ENCODE measurements at places on chromosomes 4 and X.

GRCh38 chr4:80115368-80116181 lies 42.5 kb upstream of the ANTXR2 start:
- no peak for DNase-seq

DNA sequence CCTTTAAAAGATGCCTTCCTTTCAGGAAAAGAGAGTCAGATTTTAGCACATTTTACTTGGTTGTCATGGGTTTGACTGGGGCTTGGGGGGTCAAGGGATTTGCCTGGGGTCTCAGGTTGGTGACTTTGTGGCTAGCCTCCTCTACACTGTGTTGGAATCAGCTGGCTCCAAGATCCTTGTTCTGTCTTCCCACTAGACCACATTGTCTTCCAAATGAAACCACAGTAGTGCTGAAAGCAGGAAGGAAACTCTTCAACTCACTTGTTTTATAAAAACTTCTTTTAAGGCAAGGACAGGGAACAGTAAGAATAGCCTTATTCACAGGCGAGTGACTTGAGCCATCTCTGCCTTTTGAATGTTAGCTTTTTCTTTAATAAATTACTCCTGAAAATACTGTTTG lies 37.0 kb upstream of the OTUD4 start:
- DNase-seq, result no peak

DNA sequence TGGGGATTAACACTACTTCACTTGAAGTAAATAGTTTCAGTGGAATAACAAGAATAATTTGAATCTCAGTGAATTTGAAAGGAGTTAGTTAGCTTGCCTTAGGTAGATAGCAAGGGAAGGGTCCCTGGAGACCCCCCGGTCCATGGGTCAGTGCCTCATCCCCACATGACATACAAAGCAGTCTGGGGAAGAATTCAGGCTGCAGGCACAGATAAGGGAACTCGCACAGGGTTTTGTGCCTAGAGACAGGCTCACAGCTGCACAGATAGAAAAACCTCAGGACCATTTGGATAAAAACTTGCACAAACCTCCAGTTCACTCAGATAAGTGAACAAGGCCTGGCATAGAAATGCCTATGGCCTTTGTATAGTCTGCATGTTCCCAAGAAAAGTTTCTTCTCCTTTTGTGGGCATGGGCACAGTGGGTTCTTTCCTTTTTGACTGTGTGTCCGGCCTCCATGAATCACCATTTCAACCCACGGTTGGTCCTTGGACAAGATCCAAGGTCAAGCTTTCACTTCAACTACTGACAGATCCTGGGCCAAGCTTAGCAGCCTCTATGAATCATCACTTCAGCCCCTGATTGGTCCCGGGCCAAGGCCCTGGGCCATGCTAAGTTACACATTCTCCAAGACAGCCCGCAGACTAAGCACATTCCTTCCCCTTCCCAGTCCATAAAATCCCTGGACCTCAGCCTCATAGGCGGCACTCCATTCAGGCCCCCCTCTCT lies 108.3 kb upstream of the KLHL4 start:
- DNase-seq, result no peak

- DNase-seq, result no peak
Measured at GRCh38 chr4:35364321-35364870, 879.9 kb downstream of the ARAP2 start.

GRCh38 chrX:40485102-40485826 lies 95.5 kb upstream of the ATP6AP2 start:
- DNase-seq, result no peak

DNA sequence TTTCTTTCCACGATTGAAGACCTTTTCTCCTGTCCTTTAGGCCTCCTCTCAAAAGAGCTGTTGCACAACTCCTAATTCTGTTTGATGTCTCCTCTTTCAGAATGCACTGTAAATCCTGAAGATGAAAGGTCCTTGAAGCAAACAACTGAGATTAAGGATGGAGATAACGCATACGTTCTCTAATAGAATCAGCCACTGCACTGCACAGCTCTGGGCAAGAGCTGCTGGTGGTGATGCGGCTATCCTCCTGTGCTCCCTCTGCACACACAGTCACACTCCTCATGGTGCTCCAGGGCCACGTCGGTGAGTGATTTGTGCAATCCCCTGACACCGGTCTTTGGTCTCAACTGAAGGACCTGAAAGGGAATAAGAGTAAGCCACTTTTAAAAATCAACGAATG lies 208.7 kb downstream of the PDGFC start:
- no peak for DNase-seq

DNA sequence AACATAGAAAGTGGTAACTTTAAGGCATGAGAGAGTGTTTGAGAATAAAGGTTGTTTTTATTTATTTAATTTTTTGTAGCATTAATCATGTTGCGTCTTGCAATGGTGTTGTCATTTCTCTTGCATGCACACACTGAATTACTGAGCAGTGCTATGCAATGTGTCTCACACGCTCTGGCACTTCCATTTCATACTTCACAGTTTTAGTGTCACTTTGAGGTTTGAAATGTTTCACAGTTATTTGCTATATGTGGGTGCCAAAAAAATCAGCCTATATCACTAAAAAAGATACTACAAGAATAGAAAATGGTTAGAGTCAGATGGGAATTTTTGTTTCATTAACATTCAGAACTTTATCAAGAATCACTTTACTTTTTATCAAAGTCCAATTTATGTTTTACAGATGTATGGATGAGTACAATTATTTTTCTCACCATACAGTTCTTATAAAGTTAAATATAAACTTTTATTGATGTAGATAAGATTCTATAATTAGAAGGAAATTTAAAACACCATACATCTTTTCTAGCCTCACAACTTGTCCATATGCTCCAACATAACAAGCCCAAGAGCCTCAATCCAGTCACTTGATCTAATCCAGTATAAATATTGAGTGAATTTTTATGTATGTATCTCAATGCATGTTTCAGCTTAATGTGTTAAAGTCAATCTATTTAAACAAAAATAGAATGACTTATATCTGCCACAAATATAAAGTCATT lies 114.0 kb downstream of the IQCM start:
- DNase-seq, result no peak

DNA sequence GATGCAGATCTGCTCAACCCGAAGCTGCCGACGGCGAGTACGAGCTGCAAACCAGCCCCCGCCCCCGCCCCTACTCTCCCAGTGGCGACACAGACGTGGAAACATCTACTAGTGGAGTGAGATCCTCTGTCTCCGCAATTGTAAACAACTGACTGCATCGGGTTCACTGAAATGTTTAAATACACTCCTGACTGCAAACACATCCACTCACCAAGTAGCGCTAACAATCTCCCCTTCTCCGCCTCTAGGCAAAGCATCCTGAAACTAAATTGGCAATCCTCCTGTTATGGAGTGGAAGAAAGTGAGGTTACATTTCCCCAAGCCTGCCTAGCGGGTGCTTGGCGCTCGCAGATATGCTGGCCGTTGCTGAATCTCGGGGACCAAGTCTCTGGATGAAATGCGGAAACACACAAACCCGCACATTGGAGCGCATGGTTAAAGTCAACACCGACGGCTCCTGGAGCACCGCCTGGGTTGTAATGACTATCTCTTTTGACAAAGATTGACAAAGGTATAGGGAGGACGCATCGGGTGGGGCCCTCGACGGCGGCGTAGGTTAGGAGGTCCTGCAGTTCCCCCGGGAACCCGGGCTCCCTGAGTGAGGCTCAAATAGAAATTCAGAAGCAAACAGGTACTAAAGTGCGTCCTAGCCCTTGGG lies 117.0 kb upstream of the TEX13C start:
- DNase-seq, result no peak

GRCh38 chrX:151780621-151781020 lies 46.1 kb downstream of the CNGA2 start:
- DNase-seq, result no peak

GRCh38 chrX:52359614-52360232 lies 9.1 kb upstream of the XAGE2 start:
- DNase-seq, result no peak

DNA sequence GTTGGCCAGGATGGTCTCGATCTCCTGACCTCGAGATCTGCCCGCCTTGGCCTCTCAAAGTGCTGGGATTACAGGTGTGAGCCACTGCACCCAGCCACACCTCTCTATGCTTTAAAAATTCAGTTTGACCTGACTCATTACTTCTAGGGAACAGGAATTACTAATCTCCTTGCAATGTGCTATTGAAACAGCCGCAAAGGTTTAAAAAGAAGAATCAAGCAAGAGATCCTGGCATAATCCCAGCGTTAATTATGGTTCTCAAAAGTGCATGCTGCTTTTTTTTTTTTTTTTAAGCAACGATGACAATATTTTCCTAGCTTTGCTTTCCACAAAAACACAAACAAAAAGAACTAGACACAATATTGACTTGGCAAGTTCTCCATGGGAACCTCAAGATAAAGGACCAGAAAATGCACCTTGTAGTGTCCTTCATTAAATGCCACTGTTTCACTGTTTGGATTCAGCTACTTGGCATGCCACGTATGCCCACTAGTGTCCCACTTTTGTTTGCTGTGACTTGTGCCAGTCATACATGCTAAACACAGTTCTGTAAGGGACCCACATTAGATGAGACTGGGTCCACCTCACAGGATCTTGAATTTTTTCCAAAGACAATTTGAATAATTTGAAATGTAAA lies 112.6 kb upstream of the PPARGC1A start:
- DNase-seq, result no peak

DNA sequence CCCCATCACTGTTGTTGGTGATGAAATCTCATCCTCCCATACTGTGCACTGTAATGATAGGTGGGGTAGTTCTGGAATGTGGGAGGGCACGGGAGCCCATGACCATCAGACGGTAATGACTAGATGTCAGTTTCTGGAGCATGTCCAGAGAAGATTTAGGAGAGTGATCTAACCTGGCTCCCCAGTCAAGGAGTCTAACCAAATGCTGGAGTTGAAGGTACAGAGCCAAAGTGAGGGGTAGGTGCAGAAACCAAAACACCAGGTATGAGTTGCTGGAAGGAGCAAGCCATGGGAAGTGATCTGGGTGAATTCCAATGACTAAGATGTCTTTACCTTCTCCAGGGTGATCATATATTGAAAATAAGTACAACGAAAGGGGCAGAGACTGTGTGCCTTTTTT lies 296.9 kb downstream of the INPP4B start:
- no peak for DNase-seq

GRCh38 chr4:102541697-102542096 lies 40.5 kb downstream of the NFKB1 start:
- DNase-seq, result no peak

DNA sequence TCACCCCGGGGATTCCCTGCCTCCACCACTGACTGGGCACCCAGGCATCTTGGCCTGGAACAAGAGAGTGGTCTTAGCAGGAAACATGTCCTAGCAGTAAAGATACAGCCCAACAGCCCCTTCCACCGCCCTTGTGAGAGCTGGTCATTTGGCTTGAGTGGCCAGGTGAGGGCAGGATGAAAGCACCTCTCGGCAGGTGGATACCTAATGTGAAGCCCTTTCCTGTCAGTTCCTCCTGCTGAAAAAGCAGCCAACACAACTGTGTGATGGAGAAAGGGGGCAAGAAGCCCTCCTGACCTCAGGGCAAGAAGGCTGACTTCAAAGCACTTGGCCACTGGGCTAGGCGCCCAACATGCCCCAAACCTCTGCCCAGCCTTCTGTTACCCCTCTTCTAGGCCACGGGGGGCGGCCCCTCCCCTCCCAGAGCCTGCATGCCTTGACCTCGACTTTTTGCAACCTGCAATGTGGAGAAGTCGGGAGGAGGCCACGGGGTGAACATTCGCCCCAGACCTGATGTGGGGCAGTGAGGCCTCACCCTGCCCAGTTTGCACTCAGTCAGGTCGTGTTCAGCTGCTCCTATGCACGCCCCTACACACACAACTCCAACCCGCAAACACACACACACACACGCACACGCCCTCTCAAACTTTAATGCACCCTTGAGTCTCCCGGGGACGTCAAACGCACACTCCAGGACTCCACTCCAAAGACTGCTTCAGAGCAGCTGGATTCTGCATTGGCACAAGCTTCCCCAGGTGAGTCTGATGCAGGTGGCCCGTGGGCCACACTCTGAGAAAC lies 1.1 kb downstream of the LGI2 start:
- no peak for DNase-seq

- DNase-seq, result no peak
Measured at GRCh38 chr4:111535792-111536191, 609.5 kb upstream of the FAM241A start.

GRCh38 chrX:153974003-153974725 lies 1.6 kb downstream of the TMEM187 start:
- DNase-seq, result no peak

DNA sequence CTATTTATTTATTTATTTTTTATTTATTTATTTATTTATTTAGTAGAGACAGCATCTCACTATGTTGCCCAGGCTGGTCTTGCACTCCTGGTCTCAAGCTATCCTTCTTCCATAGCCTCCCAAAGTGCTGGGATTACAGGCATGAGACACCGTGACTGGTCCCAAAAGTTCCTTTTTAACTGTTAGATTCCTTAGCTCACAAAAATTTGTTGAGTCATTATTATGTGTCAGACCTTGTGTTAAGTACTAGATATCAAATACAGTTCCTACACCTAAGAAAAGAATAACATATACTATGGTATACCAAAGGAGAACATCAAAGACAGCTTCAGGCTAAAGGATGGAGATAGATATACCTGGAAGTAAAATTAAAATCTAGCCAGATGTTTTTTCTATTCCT lies 11.6 kb downstream of the FGA start:
- DNase-seq, result no peak

- no peak for DNase-seq
Measured at GRCh38 chrX:110395877-110396276, 37.2 kb downstream of the RTL9 start.

DNA sequence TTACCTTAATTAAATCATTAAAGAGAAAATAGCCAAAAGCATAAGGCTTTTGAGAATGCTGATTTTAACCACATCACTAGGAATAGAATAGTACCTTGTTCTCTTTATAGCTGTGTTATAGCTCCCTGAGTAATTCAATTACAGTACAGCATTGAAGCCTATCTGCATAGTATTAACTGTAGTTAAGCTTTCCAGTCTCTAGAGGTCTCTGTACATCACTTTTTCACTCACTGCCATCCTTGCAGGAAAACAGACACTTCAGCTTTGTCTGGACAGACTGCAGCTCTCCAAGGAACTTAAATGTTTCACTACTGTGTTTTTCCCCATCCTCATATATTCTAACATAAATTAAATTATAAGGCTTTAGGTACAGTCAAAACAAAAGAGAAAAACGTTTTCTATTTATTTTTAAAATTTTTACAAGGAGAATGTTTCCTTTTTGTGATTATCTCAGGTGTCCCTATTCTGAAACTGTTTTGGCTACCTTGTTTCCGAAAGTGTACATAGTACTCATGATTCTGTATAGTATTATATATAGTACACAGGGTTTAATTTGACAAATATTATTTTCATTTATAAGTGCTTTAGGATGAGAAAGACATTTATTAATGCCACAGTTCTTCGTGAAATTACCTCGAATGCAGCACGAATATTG lies 407.9 kb downstream of the PCDH18 start:
- DNase-seq, result no peak

- DNase-seq, result no peak
Measured at GRCh38 chr4:118373614-118374255, 20.9 kb upstream of the PRSS12 start.

GRCh38 chrX:45762699-45763647 lies 562.3 kb upstream of the DIPK2B start:
- no peak for DNase-seq

DNA sequence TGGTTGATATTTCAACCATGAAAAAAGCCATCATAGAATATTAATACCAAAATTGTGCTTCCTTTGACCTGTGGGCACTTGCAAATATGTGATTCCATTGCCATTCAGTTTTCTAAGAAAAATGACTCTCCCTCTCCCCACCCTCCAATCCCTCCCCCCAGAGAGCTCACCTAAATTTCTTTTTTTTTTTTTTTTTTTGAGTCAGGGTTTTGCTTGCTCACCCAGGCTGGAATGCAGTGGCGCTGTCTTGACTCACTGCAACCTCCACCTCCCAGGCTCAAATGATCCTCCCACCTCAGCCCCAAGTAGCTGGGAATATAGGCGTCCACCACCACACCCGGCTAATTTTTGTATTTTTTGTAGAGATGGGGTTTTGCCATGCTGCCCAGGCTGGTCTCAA lies 47.0 kb downstream of the SNX25 start:
- no peak for DNase-seq

All from activated T-cell treated with anti-CD3 and anti-CD28 coated beads for 48 hours (primary cell).